ENCODE measurements at places on chromosomes 12 and 14. TPM values are rescaled to one million over a fixed set of nuclear protein-coding genes. Genes with fewer than 3 reads are reported as not detected.
A peak's percentile ranks its signal among the peaks of the same experiment; 100 is the strongest.

NDUFA12 gene
- 83.9 TPM for total RNA-seq

DNA sequence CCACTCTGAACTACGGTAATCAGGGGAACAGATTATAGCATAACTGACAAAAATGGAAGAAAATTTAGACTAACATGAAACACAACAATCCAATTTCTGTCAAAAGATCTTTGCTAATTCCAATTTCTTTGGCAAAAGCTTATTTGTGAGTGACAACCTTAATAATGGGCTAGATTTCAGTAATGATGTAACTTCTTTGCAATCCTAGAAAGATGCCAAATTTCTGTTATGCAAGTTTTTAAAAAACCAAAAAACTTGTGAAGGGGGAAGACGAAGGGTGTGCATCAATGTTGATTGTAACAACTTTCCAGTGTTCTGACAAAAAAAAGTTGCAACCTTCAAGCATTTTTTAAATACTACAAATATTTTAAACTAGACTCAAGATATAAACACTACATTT, 59.9 kb downstream of the DICER1 start:
- DNase-seq = no peak

DNA sequence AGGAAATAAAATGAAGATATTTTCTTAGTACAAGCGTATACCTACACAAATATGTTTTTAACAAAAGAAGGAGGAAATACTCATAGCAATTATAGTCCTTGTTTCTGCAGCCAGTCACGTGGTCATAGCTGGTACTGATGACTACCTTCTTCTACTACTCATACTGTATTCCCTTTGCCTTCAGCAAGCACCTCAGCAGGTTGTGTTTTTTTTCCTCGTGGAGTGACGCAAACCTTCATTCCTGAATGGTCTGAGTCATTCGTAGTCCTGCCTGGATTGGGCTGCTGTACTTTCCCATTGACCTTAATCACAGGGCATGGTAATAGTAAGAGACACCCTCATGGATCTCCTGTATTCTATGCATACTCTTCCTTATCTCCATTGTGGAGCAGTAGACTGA, 25.7 kb upstream of the SLC16A7 start:
- DNase-seq = no peak

DNA sequence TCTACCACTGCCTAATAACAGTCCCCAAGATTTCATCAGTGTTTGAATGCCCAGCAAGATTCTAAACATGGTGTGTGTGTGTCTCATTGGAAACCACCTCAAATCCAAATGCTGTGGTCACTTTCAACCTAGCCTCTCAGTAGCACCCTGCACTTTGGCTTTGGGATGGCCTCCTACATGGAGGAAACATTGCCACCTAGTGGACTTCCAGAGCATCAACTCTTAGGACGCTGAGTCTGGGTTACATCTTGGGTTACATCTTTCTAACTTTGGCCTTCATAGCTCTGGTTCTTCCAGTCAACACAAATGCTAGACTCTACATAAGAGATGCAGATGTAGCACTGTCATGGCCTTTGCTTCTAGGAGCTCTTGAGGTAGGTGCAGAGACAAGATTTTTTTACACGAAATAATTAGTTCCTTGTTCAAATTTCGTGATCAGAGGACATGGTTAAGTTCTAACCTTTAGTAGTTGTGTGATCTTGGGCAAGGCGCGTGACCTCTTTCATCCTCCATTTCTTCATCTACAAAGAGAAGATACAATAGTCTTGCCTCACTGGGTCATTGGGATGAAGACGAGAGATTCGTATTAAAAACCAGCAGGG, 113.5 kb upstream of the VASH1 start:
- DNase-seq = peak; percentile 12

DNA sequence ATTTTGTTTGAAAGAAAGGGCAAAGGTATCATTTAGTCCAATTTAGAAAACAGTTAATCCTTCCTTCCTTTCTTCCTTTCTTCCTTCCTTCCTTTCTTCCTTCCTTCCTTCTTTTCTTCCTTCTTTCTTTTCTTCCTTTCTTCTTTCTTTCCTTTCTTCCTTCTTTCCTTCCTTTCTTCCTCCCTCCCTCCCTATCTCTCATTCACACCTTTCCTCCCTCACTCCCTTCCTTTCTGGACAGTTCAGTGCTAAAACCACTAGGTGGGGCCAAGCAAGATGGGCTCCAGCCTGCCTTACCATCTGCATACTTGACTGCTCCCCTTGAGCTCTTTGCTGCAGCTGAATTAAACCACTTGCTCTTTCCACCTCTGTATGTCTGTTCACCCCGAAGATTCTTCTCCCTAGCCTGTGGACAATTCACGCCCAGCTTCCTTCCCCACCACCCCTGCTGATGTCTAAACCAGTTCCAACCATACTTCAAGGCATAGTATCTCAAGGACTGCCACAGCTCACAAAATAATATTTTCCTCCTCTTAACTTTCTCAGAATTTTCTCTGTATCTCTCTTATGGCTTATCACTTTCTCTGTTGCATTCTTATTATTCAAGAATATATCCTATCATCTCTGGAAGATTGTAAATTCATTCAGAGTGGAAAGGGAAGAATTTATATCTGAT, 78.0 kb downstream of the DBX2 start:
- no peak for DNase-seq

LAG3 gene
- 2.5 TPM for total RNA-seq

DGLUCY gene
- 73.4 TPM for total RNA-seq

DNA sequence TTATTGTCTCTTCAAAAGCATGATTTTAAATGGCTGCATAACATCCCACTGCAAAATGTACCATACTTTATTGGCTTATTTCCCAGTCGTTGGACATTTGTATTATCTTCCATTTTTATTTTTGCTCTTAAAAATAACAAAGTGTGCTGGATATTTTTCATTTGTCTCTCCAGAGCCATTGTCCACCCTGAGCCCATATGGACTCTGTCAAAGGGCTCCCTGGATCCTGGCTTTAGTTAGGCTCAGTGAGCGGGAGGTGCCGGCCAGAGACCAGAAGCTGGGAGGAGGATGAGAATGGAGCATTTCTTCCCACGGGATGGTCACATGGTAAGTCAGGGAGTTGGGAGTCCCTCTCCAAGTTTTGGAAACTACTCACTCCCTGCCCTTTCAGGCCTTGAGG, 296.9 kb downstream of the NUAK1 start:
- DNase-seq = no peak

CD27 gene
- total RNA-seq = not detected

- DNase-seq = no peak
These were observed 370.6 kb downstream of the KCNH5 start for GRCh38 chr14:62674563-62675237.

- no peak for DNase-seq
These were observed 123.9 kb upstream of the FOXN3 start for GRCh38 chr14:89540830-89541470.

GRCh38 chr12:14776236-14776961, 26.9 kb downstream of the WBP11 start:
- DNase-seq = no peak

DNA sequence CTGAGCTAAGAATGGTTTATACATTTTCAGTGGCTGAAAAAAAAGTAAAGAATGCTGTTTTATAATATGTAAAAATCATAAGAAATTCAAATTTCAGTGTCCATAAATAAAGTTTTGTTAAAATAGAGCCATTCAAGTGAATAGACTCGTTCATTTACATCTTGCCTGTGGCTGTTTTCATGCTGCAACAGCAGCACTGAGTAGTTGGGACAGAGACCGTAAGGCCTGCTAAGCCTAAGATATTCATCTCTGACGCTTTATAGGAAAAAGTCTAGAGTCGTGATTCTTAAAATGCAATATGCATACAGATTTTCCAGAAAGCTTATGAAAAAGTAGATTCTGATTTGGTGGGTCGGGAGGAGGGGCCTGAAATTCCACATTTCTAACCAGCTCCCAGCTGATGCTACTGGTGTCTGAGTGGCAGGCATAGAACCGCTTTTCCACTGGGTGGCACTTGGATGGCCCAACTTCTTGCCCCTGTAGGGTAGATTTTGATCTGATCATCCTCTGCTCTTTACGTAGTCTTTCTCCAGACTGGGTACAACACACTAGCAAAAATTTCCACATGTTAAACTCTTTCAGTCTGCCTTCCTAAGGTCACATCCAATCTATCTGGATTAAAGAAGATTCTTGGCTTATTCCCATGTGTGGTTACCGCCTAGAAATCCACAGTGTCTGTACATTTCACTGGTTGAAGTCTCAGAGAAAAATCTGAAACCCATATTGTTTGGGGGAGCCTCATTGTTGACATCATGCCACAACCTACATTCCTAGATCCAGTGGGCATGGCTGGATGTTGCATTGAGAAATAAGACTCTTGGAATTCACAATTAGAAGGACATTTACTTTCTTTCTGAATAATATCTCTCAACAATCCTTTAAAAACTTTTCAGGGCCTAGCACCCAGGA, 151.2 kb downstream of the C12orf75 start:
- DNase-seq = no peak

DNA sequence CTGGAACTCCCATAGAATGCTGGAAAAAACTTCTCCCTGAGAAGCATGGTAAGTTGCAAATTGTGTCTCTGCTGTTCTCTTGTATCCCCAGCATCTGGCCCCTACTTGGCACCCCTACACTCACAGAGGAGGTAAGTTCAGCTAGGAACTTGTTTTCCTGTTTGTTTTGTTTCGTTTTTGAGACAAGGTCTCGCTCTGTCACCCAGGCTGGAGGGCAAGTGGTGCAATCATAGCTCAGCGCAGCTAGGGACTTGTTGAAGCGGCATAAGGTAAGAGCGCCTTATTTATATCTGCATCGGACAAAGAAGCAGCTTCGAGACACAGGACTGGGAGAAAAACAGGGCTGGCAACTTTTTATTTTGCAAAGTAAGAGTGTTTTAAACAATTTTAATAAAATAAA, 18.5 kb upstream of the ANO2 start:
- DNase-seq = no peak

- no peak for DNase-seq
These were observed 20.9 kb downstream of the ACTR6 start for GRCh38 chr12:100221523-100221922.

GRCh38 chr14:34035177-34035933, 84.5 kb upstream of the EGLN3 start:
- DNase-seq = no peak

DNA sequence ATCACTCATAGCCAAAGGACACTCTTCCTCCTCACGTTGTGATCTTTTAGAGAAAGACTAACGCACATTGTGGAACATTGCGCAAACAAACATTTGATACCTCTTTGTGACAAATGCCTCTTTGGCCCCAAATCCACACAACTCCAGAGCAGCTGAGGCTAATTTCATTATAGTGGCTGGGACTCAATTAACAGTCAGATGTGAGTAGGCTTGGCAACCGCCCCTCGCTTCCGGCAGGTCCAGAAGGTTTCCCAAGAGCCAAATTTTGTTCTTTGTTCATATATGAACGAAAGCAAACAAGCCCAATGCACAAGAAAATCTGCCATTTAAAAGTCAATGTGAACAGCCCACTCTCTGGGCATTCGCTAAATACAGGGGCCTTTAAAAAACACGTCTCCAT, 273.9 kb downstream of the GLT1D1 start:
- DNase-seq = no peak

GRCh38 chr12:127780881-127781280, 486.1 kb upstream of the TMEM132C start:
- DNase-seq = no peak

KRT75 gene
- not detected for total RNA-seq

DNA sequence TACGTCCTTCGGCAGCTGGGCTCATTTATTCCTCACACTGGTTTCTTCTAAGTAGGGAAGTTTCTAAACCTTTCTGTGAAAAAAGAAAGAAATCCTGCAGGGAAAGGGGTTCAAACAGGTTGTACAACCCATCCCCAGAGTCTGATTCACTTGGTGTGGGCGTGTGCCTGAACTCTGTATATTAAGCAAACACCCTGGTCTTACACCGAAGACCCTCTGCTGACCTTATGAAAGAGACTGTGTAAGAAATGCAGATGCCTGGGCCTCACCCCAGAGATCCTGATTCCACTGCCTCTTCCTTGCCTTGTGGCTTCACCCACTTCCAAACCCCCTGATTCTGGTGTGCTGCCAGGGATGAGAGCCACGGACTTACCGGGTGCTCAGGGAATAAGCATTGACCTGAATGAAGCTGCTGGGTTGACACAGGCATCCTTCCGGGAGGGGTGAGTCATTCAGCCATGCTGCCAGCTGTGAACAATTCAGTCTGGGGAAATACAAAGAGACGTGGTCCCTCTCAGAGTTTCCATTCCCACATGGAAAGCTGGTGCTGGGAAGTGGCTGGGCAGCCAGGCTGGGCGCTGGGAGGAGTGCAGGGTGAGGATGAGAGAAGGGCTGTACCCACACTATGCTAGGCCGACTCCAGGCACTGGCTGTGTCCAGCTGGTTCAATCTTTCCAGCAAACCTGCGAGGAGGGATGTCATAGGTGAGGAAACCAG, 26.5 kb upstream of the ACTN1 start:
- no peak for DNase-seq

GRCh38 chr12:70449074-70449752, 83.1 kb downstream of the KCNMB4 start:
- DNase-seq = no peak

ALDH2 gene
- total RNA-seq = 47.6 TPM

FGF23 gene
- total RNA-seq = 0.14 TPM

DNA sequence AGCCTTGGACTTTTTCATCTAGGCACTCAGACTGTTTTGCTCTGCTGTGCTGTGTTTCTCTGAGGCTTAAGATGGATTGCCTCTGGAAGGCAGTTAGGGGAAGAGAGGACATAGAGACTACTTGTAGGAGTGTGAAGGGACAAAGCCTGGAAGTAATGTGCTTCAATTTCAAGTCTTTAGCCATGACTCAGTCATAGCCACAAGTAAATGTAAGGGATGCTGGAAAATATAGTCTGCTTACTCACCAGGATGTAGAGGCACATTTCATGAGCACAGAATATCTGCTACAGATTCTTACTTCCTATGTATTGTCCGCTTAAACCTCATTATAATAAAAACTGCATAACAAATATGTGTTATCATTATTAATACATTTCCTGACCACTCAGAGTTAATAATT, 794.3 kb upstream of the NOVA1 start:
- DNase-seq = no peak

- no peak for DNase-seq
These were observed 2.7 kb downstream of the TGFB3 start for GRCh38 chr14:75979071-75979571.
